ENCODE measurements at places on chromosomes 16 and 17. TPM values are rescaled to one million over a fixed set of nuclear protein-coding genes. Genes with fewer than 3 reads are reported as not detected.

Gene HOXB4
- 2.8 TPM for total RNA-seq

Gene UMOD
- total RNA-seq, result not detected

Gene TEX14
- not detected for total RNA-seq

Gene TBC1D3I
- not detected for total RNA-seq

Gene ASPHD1
- not detected for total RNA-seq

Gene SPN
- 1.6 TPM for total RNA-seq

Gene CREBBP
- 119 TPM for total RNA-seq

Gene ABCC11
- total RNA-seq, result not detected

Gene MT4
- not detected for total RNA-seq

Gene LGALS9
- total RNA-seq, result 174 TPM

Gene CACNG5
- not detected for total RNA-seq

Gene TMEM100
- 45.9 TPM for total RNA-seq

Gene IGSF6
- 43.9 TPM for total RNA-seq

Gene ACSF3
- total RNA-seq, result 18.7 TPM

Gene SGCA
- 4.4 TPM for total RNA-seq

Gene FBXW10
- not detected for total RNA-seq

Gene TMEM106A
- 12.6 TPM for total RNA-seq

Gene SMPD3
- not detected for total RNA-seq

Gene PIRT
- total RNA-seq, result not detected

Gene TP53TG3C
- not detected for total RNA-seq

Gene SCGB1C2
- total RNA-seq, result not detected

Gene ALOX15B
- total RNA-seq, result 36.4 TPM

Gene ZNF200
- total RNA-seq, result 7.3 TPM

Gene NOTUM
- total RNA-seq, result not detected

Gene TLCD1
- total RNA-seq, result 1.6 TPM

Gene HES7
- not detected for total RNA-seq

Gene TRAPPC1
- total RNA-seq, result 42.0 TPM

Gene TVP23C
- total RNA-seq, result 12.2 TPM

Gene EME1
- 1.3 TPM for total RNA-seq

Gene KIFC3
- 33.0 TPM for total RNA-seq

Gene EZH1
- 126 TPM for total RNA-seq

Gene NEUROD2
- total RNA-seq, result not detected

Gene KRT28
- total RNA-seq, result not detected

Gene KRTAP2-3
- total RNA-seq, result not detected

Gene KIF19
- total RNA-seq, result 8.5 TPM

Gene SHPK
- total RNA-seq, result 7.3 TPM

Gene KIF18B
- total RNA-seq, result not detected

Gene ACSM2A
- 0.85 TPM for total RNA-seq

Gene KRTAP17-1
- not detected for total RNA-seq

Gene KRTAP4-4
- not detected for total RNA-seq

Gene SPNS3
- total RNA-seq, result not detected

Gene CCL7
- total RNA-seq, result 9.5 TPM
